Natural killer cell (primary cell): ENCODE measurements at places on chromosomes 3 and 15. TPM values are rescaled to one million over a fixed set of nuclear protein-coding genes. Genes with fewer than 3 reads are reported as not detected.

DNA sequence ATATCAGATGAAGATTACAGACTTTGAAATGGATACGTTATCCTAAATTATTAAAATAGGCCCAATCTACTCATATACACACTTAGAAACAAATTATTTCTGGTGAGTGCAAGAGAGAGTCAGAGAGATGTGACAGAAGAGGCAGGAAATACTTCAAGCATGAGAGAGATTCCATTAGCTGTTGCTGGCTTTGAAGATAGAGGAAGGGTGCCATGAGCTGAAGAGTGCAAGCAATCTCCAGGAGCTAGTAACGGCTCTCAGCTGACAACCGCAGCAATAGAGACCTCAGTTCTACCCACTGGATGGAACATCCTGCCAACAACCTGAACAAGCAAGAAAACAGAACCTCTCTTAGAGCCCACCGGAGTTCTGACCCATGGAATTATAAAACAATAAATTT, 270.7 kb upstream of the SLITRK3 start:
- H3K27me3 ChIP-seq = no peaks in the 10 kb centered on the region
- H3K27ac ChIP-seq = no peak overlapping the region
- no peak overlapping the region for H3K4me3 ChIP-seq
- no peaks in the 10 kb centered on the region for H3K4me1 ChIP-seq

DNA sequence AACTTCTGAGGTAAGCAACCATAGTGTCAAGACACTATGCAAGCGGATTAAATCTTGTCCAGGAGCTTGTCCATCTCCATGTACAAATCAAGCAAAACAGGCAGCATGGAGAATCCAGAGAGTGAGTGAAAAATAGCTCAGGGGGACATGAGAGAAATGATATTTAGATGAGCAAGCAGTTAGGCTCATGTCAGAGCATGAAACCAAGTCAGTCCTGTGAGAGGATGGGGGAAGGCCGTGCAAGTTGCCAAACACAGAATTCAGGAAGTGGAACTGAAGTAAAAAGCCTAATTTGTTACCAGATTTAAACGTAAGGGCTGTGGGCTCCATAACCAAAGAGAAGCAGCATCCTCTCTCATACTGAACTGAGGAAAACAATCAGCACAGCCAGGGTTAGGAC, 995.9 kb downstream of the MCTP2 start:
- no peaks in the 10 kb centered on the region for H3K27me3 ChIP-seq
- H3K4me1 ChIP-seq = no peaks in the 10 kb centered on the region
- H3K27ac ChIP-seq = no peak overlapping the region
- DNase-seq = no peak
- H3K4me3 ChIP-seq = no peak overlapping the region
- no peaks in the 10 kb centered on the region for H3K36me3 ChIP-seq

DNA sequence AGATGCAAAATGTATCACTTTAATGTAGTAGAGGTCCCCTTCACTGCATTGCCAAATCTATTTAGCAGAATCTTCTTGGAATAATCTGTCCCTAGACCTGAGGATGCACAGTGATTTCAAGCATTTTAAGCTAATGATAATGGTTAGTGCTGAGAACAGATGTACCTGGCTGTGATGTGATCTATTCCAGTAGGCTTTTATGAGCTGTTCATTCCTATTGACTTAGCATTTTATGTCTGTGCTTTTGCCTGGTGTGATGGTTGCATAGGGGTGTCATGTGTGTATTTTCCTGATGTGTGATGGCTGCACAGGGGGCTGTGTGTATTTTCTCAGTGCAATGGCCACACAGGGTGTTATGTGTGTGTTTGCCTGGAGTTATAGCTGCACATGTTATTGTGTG, 272.9 kb downstream of the TIGIT start:
- no peak overlapping the region for H3K4me3 ChIP-seq
- no peak overlapping the region for H3K27ac ChIP-seq
- no peaks in the 10 kb centered on the region for H3K27me3 ChIP-seq

GRCh38 chr3:9124730-9125129, 124.7 kb downstream of the SRGAP3 start:
- no peaks in the 10 kb centered on the region for H3K4me1 ChIP-seq
- no peaks in the 10 kb centered on the region for H3K27me3 ChIP-seq
- H3K36me3 ChIP-seq = no peaks in the 10 kb centered on the region

DNA sequence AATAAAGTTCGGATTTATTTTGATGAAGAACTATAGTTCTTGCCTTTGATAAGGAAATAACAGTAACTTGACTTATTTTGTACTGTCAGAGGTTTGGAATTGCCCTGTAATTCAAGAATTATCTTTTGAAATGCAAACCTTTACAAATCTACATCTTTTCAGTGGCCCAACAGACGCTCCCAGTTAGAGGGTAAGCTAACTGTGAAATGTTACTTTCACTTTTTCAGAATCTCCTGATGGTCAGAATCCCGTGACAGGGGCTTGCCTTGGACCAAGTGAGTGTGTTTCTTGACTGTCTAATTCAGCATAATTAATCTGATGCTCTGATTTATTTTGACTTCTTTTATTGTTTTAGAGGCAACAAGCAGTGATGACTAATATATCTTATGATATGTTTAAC, 262.5 kb downstream of the PLOD2 start:
- H3K27me3 ChIP-seq = no peaks in the 10 kb centered on the region
- H3K36me3 ChIP-seq = no peaks in the 10 kb centered on the region
- H3K27ac ChIP-seq = no peak overlapping the region
- no peak for DNase-seq
- no peak overlapping the region for H3K4me3 ChIP-seq
- no peaks in the 10 kb centered on the region for H3K4me1 ChIP-seq

DNA sequence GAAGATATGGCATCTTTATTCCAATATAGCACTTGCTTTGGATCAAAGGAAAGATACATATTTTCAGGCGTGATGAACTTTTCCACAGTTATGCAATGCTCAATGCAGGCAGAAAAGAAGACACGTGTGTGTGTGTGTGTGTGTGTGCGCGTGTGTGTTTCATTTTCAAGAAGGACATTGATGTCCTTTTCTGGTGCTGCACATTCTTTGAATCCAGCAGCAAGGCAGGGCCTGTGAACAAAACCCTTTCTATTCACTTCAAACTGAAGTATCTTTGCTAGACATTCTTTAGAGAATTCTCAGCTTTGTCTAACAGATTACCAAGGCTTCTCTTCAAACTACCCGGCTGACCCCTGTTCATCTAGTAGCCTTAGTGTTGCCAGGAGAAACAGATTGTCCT, 124.6 kb downstream of the CD47 start:
- H3K27ac ChIP-seq = no peak overlapping the region
- H3K4me1 ChIP-seq = no peaks in the 10 kb centered on the region
- no peak for DNase-seq
- H3K4me3 ChIP-seq = no peak overlapping the region
- H3K27me3 ChIP-seq = no peaks in the 10 kb centered on the region
- no peaks in the 10 kb centered on the region for H3K36me3 ChIP-seq

- no peaks in the 10 kb centered on the region for H3K27me3 ChIP-seq
- no peak for DNase-seq
- no peak overlapping the region for H3K27ac ChIP-seq
- H3K4me1 ChIP-seq = no peaks in the 10 kb centered on the region
- H3K36me3 ChIP-seq = no peaks in the 10 kb centered on the region
Observed at GRCh38 chr15:98881526-98882520, 125.8 kb downstream of the PGPEP1L start.

- H3K4me3 ChIP-seq = no peak overlapping the region
- H3K36me3 ChIP-seq = no peaks in the 10 kb centered on the region
- no peak for DNase-seq
- H3K27ac ChIP-seq = no peak overlapping the region
Observed at GRCh38 chr15:90154861-90155626, 46.1 kb upstream of the SEMA4B start.

DNA sequence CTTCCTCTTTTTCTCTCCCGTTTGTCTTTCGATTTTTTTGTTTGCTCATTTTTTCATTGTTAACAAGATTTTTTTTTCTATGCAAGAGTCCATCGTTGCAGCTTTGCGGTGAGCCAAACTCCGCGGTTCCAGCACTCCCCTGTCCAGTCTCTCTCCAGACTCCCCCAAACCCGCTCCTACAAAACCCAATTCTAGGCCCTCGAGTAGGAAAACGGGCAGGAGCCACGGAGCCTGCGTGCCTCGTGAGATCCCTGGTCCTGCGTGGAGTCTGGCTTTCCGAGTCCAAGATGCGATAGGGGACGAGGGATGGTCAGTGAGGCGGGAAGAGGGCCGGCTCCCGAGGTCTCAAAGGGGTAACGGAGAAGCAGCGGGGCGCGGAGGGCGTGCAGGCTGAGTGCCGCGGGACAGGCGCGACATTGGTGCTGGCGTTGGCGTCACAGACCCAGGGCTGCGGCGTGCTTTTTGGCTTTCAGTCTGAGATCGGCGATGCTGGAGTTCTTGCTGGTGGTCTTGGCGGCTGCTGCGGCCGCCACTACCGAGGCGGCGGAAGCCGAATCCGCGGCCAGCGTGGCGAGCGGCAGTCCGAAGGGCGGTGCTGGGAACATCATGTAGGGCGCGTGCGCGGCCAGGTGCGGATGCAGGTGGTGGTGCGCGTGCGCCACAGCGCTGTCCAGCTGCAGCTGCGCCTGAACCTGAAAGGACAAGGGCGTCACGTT, 8.5 kb downstream of the SHOX2 start:
- no peak overlapping the region for H3K27ac ChIP-seq
- peak; percentile 87 for DNase-seq
- peaks cover 81% of the 10 kb centered on the region for H3K27me3 ChIP-seq

GRCh38 chr3:15102836-15103235, 3.9 kb upstream of the RBSN start:
- H3K4me3 ChIP-seq = no peak overlapping the region
- no peaks in the 10 kb centered on the region for H3K27me3 ChIP-seq

DNA sequence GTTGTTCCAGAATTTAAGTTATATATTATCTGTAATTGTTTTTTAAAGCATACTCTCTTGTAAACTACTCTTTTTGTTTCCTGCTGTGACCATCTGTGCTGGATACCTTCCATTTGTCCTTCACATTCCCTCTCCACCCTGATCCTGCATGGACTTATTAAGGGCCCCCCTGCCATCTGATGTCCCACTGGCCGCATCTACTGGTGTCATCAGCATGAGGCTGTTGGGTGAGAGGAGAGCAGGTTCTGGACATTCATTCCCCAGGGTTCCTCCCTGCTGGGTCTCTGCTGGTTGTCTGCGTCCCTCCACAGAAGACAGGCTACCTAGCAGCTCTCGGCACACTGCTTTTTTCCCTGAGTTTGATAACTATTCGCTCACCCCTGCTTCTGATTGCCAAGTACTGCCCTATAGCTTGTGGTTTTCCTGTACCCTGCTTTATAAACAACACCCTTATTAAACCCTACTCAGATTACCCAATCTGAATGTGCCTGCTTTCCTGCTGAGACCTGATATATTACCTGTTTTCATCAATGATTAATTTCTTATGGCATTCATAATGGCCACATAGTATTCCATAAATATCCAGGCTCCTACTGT, 7.7 kb downstream of the CMTM8 start:
- no peak overlapping the region for H3K4me3 ChIP-seq
- H3K36me3 ChIP-seq = no peaks in the 10 kb centered on the region
- DNase-seq = no peak
- no peaks in the 10 kb centered on the region for H3K4me1 ChIP-seq
- H3K27me3 ChIP-seq = no peaks in the 10 kb centered on the region

- H3K4me1 ChIP-seq = no peaks in the 10 kb centered on the region
Observed at GRCh38 chr3:114019486-114019885, 36.8 kb downstream of the CCDC191 start.

- no peaks in the 10 kb centered on the region for H3K27me3 ChIP-seq
- H3K4me3 ChIP-seq = no peak overlapping the region
- H3K4me1 ChIP-seq = no peaks in the 10 kb centered on the region
Observed at GRCh38 chr3:55691141-55691540, 204.0 kb upstream of the WNT5A start.

The NKIRAS1 gene
- total RNA-seq = 3.3 TPM

The RAD51 gene
- 5.0 TPM for total RNA-seq

The SCAANT1 gene
- not detected for total RNA-seq
